Placental pericyte (primary cell): ENCODE measurements at places on chromosomes 11 and 22. TPM values are rescaled to one million over a fixed set of nuclear protein-coding genes. Genes with fewer than 3 reads are reported as not detected.

TRIM48 gene
- total RNA-seq = not detected in 2 replicates

CASP4 gene
- total RNA-seq = 158 and 269 TPM in 2 replicates

OR6X1 gene
- not detected in 2 replicates for total RNA-seq

LMNTD2 gene
- 0.29 and 1.8 TPM in 2 replicates for total RNA-seq

LSP1 gene
- 0.22 TPM in 1 of 2 replicates, not detected in the other for total RNA-seq

SMTNL1 gene
- not detected in 2 replicates for total RNA-seq

MS4A3 gene
- not detected in 2 replicates for total RNA-seq

CCDC87 gene
- 0.29 and 0.44 TPM in 2 replicates for total RNA-seq

DDI1 gene
- not detected in 2 replicates for total RNA-seq

HPX gene
- total RNA-seq = 0.14 and 0.66 TPM in 2 replicates

FDX1 gene
- total RNA-seq = 7.0 and 9.3 TPM in 2 replicates

PHOX2A gene
- total RNA-seq = not detected in 2 replicates

RTN4R gene
- total RNA-seq = 0.29 and 1.3 TPM in 2 replicates

SCGB2A2 gene
- total RNA-seq = not detected in 2 replicates

RCN1 gene
- total RNA-seq = 230 and 551 TPM in 2 replicates

MUC2 gene
- total RNA-seq = not detected in 2 replicates

PPFIBP2 gene
- 4.4 and 11.2 TPM in 2 replicates for total RNA-seq

PRG3 gene
- total RNA-seq = not detected in 2 replicates

OR10A2 gene
- total RNA-seq = not detected in 2 replicates

LMO1 gene
- not detected in 2 replicates for total RNA-seq

PHETA2 gene
- 14.0 and 17.0 TPM in 2 replicates for total RNA-seq

KRTAP5-9 gene
- not detected in 2 replicates for total RNA-seq

MMP13 gene
- total RNA-seq = 0.14 TPM in 1 of 2 replicates, not detected in the other

C22orf42 gene
- total RNA-seq = not detected in 2 replicates

OR5D13 gene
- total RNA-seq = not detected in 2 replicates

TBX1 gene
- total RNA-seq = not detected in 2 replicates

BEST1 gene
- 1.4 and 21.9 TPM in 2 replicates for total RNA-seq

EPS8L2 gene
- 51.4 and 51.7 TPM in 2 replicates for total RNA-seq

NXPE1 gene
- not detected in 2 replicates for total RNA-seq

KDELR3 gene
- 111 and 136 TPM in 2 replicates for total RNA-seq

ABCG4 gene
- total RNA-seq = 0.66 TPM in 1 of 2 replicates, not detected in the other

OR5AR1 gene
- total RNA-seq = not detected in 2 replicates

MLC1 gene
- under 0.01 and 0.44 TPM in 2 replicates for total RNA-seq

CUL5 gene
- total RNA-seq = 37.4 and 44.4 TPM in 2 replicates

TSPAN18 gene
- under 0.01 and 0.66 TPM in 2 replicates for total RNA-seq

APOL5 gene
- not detected in 2 replicates for total RNA-seq

NCAPH2 gene
- total RNA-seq = 24.9 and 75.3 TPM in 2 replicates

PKNOX2 gene
- 2.8 and 7.7 TPM in 2 replicates for total RNA-seq

UBQLNL gene
- total RNA-seq = 0.14 and 0.44 TPM in 2 replicates

MMP1 gene
- 19.7 and 1,229 TPM in 2 replicates for total RNA-seq

SERHL2 gene
- 1.0 and 1.8 TPM in 2 replicates for total RNA-seq

C11orf42 gene
- not detected in 2 replicates for total RNA-seq

OR2AT4 gene
- not detected in 2 replicates for total RNA-seq

ATL3 gene
- 75.3 and 166 TPM in 2 replicates for total RNA-seq

OR5B21 gene
- 2.0 TPM in 1 of 2 replicates, not detected in the other for total RNA-seq

GGTLC3 gene
- not detected in 2 replicates for total RNA-seq

MOB2 gene
- total RNA-seq = 17.3 and 36.8 TPM in 2 replicates

ART1 gene
- not detected in 2 replicates for total RNA-seq

GVQW3 gene
- 1.1 and 3.3 TPM in 2 replicates for total RNA-seq

SCGB1D2 gene
- total RNA-seq = not detected in 2 replicates

TEAD1 gene
- total RNA-seq = 78.1 and 230 TPM in 2 replicates

GP1BB gene
- total RNA-seq = 2.1 and 3.5 TPM in 2 replicates

GAS2 gene
- total RNA-seq = 0.57 and 0.66 TPM in 2 replicates

GRAP2 gene
- total RNA-seq = not detected in 2 replicates

CEP126 gene
- 0.66 and 0.72 TPM in 2 replicates for total RNA-seq

FAM227A gene
- total RNA-seq = 1.3 and 1.8 TPM in 2 replicates

SLC22A8 gene
- not detected in 2 replicates for total RNA-seq

C1QTNF4 gene
- 0.14 and 0.22 TPM in 2 replicates for total RNA-seq

FEN1 gene
- 13.3 and 76.2 TPM in 2 replicates for total RNA-seq
